ENCODE measurements at places on chromosomes 3 and 15. TPM values are rescaled to one million over a fixed set of nuclear protein-coding genes. Genes with fewer than 3 reads are reported as not detected.

Gene CCR3
- not detected for total RNA-seq

Gene HRH1
- total RNA-seq: 30.1 TPM

Gene SMCO1
- not detected for total RNA-seq

Gene STAC
- not detected for total RNA-seq

Gene PCOLCE2
- 9.3 TPM for total RNA-seq

DNA sequence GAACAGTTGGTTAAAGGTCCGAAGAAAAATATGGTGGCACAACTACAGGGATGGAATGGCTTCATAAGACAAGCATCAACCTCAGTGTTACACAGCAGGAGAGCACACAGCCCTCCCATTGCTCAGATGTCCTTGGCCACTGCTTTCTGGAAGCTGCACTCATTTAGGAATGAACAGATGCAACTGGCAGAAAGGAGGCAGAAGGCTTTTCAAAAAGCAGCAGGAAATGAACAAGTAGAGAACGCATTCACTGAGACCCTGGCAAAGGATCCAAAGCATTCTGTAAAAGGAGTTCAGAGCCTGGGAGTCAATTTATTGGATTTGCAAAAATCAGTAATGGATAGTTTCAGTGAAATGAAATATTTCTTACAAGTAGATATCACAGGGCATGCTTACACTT, 101.1 kb downstream of the PDZRN3 start:
- H3K4me1 ChIP-seq: peaks cover 9% of the 10 kb centered on the region
- no peaks in the 10 kb centered on the region for H3K36me3 ChIP-seq
- no peak overlapping the region for H3K27ac ChIP-seq

DNA sequence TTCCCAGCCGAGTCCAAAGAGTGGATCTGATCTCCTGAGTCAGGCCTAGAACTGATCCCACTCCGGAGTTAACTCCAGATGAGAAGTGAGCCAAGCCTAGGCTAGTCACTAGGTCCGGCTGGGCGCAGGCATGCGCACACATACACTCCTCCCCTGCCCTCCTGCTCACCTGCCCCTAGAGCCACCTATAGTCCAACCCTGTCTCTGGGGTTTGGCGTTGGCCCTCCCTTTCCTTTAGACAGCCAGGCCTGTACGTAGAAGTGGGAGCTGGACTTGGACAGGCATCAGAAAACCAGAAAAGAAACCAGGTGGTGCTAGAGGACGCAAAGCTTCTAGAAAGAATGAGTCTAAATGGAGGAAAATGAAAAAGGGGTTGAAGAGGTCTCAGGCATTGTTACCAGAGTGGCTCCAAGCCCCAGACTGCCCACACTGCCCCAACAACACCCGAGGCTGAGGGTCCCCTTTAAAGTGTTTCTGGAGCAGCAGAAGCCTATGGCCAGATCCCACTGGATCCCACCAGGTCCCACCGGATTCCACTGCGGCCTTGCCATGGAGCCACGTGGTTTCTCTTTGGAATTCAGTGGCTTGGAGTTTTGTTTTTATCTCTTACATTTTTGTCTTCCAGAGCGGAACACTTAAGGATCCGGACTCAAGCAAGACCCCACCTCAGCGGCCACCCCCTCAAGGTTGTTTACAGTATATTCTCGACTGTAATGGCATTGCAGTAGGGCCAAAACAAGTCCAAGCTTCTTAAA, 24.2 kb upstream of the TIMP4 start:
- H3K27me3 ChIP-seq: no peaks in the 10 kb centered on the region
- H3K4me3 ChIP-seq: no peak overlapping the region
- peaks cover 48% of the 10 kb centered on the region for H3K4me1 ChIP-seq
- no peaks in the 10 kb centered on the region for H3K36me3 ChIP-seq
- no peak overlapping the region for H3K27ac ChIP-seq

- no peak overlapping the region for H3K4me3 ChIP-seq
- DNase-seq: no peak
- H3K27me3 ChIP-seq: no peaks in the 10 kb centered on the region
- H3K36me3 ChIP-seq: no peaks in the 10 kb centered on the region
- H3K27ac ChIP-seq: peak overlapping the region; percentile 72
These were observed 155.2 kb upstream of the UBE2E1 start for GRCh38 chr3:23650371-23651140.

DNA sequence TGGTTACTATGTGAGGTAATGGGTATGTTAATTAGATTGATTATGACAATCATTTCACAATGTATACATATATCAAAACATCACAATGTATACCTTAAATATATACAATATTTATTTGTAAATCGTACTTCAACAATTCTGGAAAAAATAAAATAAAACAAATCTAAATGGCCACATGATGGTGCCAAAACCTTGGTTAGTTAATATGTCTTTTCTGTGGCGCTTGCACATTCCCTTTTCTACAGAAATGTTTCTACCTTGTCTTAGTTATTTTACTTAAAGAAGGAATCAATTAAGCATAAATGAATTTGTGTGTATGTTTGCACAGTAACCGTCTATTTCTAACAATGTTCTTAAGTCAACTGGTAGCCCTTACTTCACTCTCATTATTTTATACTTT, 53.4 kb downstream of the OXSM start:
- no peak for DNase-seq
- no peaks in the 10 kb centered on the region for H3K4me1 ChIP-seq
- H3K36me3 ChIP-seq: no peaks in the 10 kb centered on the region
- no peak overlapping the region for H3K4me3 ChIP-seq

DNA sequence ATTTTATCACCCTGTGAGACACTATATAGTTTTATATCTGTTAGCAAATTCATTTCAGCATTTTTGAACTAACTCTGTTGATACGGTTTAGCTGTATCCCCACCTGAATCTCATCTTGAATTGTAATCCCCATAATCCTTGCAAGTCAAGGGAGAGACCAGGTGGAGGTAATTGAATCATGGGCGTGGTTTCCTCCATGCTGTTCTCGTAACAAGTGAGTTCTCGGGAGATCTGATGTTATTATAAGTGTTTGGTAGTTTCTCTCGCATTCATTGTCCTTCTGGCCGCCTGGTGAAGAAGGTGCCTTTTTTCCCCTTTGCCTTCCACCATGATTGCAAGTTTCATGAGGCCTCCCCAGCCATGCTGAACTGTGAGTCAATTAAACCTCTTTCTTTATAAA, 53.2 kb upstream of the TMC3 start:
- no peaks in the 10 kb centered on the region for H3K4me1 ChIP-seq
- H3K4me3 ChIP-seq: no peak overlapping the region
- H3K27me3 ChIP-seq: peaks cover 2% of the 10 kb centered on the region
- H3K36me3 ChIP-seq: peaks cover 4% of the 10 kb centered on the region

DNA sequence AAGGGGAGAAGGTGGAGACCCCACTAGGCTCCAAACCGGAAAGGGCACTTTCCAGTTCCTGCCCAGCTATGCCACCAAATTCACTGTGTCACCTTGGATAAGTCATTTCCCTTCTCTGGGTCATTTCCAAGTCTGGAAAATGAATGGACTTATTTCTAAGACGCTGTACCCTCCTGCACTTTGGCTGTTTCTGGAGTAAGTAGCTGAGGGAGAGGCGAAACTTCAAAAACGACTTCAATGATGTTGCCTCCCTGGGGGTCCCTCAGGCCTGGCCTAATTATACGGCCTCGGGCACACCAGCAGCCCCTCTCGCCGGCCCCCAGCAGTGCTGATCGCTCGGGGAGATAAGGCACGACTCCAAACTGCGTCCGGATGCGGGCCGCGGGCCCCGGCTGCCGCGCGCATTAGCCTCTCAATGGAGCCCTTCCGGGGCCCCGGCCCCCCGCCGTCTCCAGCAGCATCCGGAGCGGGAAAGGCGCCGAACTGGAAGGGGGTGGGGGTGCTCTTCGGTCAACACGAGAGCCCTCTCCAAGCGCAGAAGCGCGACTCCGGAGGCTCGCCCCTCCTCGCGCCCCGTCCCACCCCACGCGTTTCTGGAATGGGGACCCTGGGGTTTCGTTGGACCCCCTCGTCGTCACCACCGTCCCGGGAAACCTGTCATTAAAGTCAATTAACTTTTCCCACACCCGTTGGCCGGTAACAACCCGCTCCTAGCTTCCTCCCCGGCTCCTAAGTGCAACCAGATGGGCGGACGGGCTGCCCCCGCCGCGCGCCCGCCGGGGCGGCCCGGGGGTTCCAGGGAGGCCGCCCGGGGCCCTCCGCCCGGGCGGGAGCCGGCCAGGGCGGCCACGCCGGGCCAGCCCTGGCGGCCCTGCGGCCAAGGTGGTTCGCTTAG, 4.8 kb downstream of the HES1 start:
- peaks cover 47% of the 10 kb centered on the region for H3K4me1 ChIP-seq
- H3K27me3 ChIP-seq: peaks cover 8% of the 10 kb centered on the region
- H3K27ac ChIP-seq: peak overlapping the region; percentile 70
- DNase-seq: no peak
- peaks cover 2% of the 10 kb centered on the region for H3K36me3 ChIP-seq
- H3K4me3 ChIP-seq: peak overlapping the region; percentile 56

DNA sequence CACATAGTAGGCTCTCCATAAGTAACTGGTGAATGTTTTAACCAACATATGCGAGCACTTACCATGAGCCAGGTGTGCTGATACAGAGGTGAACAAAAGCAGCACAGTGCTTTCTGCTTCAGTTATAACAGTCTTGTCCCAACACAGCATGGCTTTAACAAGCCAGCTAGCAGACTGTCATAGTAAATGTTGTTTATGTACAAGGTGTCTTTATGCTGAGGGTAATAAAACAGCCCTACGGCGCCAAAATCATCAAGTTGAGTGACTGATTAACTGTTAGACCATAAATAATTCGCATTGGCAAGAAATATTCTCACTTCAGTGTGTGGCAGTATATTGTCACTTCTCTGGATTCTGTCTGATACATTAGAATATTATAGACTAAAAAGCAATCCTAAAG, 646.0 kb upstream of the CFAP20DC start:
- DNase-seq: no peak
- H3K4me3 ChIP-seq: no peak overlapping the region
- no peaks in the 10 kb centered on the region for H3K4me1 ChIP-seq
- peaks cover 3% of the 10 kb centered on the region for H3K27me3 ChIP-seq

DNA sequence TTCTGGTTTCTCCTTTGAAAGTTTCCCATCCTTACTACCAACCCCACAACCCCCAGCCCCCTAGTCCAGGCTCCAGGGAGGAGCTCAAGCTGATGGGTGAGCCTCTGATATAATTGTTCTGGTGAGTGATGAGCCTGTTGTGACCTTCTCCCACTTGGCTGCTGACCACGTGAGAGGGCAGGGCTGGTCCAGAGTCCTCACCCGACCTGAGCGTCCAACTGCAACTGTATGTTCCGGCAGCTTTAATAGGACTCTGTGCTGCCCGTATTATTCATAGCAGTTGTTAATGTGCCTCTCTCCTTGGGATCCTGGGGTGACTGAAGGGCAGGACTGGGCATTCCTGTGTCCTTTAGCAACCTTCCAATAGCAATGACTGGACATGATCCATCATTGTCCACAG, 56.2 kb downstream of the B3GNT5 start:
- DNase-seq: no peak
- no peak overlapping the region for H3K4me3 ChIP-seq
- H3K27me3 ChIP-seq: no peaks in the 10 kb centered on the region
- H3K4me1 ChIP-seq: peaks cover 13% of the 10 kb centered on the region
- H3K36me3 ChIP-seq: peaks cover 12% of the 10 kb centered on the region
- H3K27ac ChIP-seq: no peak overlapping the region

GRCh38 chr3:186354100-186354499, 7.9 kb downstream of the DGKG start:
- H3K4me1 ChIP-seq: peaks cover 9% of the 10 kb centered on the region
- H3K36me3 ChIP-seq: peaks cover 2% of the 10 kb centered on the region
- no peak for DNase-seq
- peak overlapping the region; percentile 0 for H3K4me3 ChIP-seq
- H3K27me3 ChIP-seq: peaks cover 6% of the 10 kb centered on the region

DNA sequence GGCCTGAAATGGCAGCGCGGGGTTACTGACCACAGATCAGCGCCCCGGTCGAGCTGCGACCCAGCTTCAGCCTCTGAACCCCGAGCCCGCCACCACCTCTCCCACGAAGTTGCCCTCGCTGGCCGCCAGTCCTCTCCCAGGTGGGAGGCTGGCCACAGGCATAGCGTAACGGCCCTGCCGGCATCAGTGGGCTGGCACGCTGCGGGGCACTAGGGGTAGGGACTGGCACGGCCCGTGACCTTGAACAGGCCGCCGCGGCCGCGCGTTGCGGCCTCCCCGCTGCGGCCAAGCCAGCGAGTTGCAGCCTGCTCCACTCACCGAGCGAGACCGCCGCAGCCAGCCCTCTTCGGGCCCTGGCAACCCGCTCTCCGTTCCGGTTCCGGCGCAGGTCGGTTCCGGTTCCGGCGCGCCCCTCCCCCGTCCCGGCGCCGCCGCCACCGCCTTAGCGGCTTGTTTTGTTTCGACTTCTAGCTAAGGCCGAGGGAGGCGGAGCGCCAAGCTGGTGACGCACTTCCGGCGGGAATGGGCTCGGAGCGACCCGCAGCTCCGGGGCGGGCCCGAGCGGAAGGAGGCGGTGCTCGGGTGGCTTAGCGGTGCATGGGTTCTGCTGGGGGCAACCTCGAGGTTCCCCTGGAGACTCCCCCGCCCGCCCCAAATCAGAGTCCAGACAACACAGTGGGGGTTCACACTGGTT, at the start of gene USP19:
Gene USP19 (minus strand): TSS at position 386 of the 694 bp plus-strand sequence. CDS start 1,678 bp downstream, outside the sequence.
- peak within 1 kb of the TSS; percentile 72 for H3K27ac ChIP-seq
- H3K4me1 ChIP-seq: peaks cover 6% of the 10 kb centered on the region
- peaks cover 34% of the 10 kb centered on the region for H3K36me3 ChIP-seq
- H3K27me3 ChIP-seq: no peaks in the 10 kb centered on the region

DNA sequence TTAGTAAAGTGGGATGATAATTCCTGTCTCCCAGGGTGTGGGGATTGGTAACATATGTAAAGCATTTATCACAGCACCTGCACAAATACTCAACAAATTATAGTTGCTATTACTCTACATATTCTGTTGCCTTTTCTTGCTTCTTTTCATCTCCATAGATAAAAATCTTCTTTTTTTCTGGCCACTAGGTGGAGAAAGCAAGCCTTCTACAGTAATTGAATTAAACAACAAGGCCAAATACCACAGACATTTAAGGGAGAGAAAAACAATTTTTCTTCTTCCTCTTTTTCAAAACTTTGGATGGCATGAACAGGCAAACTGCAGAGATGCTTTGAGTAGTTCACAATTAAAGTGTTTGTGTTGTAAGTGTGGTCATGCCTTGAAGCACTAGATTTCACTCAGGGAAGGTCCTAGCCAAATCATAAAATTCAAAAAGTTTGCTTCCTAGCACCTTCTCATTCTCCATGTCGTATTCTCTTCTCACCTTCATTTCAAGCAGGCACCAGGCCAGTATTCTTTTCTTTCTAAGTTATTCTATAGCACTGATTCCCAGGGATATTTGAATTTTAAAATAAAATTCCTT, 493.4 kb upstream of the TGFBR2 start:
- no peaks in the 10 kb centered on the region for H3K36me3 ChIP-seq
- peaks cover 5% of the 10 kb centered on the region for H3K4me1 ChIP-seq
- DNase-seq: no peak
- H3K27me3 ChIP-seq: no peaks in the 10 kb centered on the region

Data from chondrocyte (in vitro differentiated cells).